AG04449 (cell line): ENCODE measurements at places on chromosomes 3 and 15.

- DNase-seq, result no peak
These were observed 551 bp downstream of the PML start for GRCh38 chr15:73994912-73995622.

- DNase-seq, result peak; percentile 49
These were observed 104.0 kb downstream of the ABHD5 start for GRCh38 chr3:43794776-43795175.

DNA sequence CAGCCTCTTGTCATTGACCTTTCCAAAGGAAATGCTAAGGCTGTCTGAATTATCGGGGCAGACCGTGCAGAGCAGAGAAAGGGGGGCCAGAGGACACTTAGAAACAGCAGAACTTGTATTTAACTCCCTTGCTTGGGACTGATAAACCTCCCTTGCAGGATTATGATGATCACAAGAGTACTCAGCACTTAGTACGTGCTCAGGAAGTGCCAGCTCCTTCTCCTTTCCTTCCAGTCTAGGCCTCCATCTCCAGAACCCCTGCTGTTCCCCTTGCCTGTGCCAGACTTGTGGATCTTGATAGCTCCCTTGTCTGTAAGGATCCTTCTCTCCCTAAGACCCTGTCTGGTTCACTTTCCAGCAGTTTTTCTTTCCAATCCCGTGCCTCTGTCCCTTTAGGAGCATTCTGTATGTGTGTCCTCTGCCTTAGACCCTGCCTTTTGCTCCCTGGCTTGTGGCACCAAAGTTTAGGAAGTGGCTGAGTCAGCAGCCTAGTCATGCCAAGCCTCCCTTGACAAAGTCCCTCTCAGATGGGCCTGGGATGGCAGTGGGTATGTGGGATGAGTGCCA lies 747 bp downstream of the SORD start:
- DNase-seq, result no peak

GRCh38 chr3:17638356-17638755 lies 104.1 kb downstream of the TBC1D5 start:
- DNase-seq, result no peak

GRCh38 chr15:56681113-56681512 lies 52.2 kb downstream of the ZNF280D start:
- DNase-seq, result no peak

- DNase-seq, result no peak
These were observed 62.1 kb downstream of the NCEH1 start for GRCh38 chr3:172648747-172649146.

DNA sequence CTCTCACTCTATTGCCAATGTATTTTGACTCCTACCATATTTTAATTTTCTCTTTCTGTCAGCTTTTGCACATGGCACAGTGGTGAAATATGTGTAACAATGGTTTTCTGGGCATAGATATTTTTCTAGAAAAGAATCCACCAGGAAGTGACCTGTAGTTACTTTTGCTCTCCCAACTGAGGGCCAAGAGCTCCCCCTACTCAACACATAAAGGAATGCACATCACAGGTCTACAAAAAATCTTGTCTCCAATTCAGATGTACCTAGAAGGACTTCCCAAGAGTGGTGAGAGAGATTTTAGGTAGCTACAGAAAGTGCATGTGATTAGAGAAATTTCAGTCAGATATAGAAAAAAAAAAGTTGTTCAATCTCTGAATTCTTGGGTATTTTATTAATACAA lies 15.6 kb downstream of the CPA3 start:
- no peak for DNase-seq
